Omental fat pad (tissue), 4 donors: ENCODE measurements at places on chromosomes 4 and X.

DNA sequence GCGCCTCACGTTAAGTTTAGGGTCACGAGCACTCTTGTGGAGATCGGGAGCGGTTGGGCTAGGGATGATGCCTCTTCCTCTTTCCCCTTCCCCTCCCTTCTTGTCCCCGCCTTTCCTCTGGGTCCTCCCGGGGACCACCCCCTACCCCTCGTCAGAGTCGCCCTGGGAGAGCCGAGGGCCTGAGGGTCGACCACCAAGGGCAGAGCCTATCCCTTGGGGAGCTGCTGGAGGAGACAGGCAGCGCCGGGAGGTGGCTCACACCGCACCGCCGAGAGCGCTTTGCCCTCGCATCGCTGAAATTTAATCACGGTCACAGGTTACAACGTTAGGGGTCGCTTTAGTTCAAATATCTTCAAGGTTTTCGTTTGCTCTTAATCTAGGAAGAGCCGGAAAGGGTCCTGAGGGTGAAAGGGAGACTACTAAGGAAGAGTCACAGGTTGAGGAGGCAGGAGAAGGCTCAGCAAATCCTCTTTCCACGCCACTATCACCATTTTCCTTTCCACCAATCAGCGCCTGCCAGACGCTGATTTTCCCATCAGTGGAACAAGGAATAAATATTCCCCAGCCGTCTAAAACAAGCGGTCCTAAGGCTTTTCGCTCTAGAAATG, 528 bp upstream of the SNCA start:
- no peak for DNase-seq

- DNase-seq = no peak
Observed at GRCh38 chr4:107616838-107617389, 103.1 kb downstream of the PAPSS1 start.

- DNase-seq = no peak
Observed at GRCh38 chrX:46547857-46548256, 2.6 kb upstream of the ZNF674 start.

GRCh38 chrX:100721328-100721727, 10.6 kb downstream of the SYTL4 start:
- DNase-seq = no peak

- no peak for DNase-seq
Observed at GRCh38 chr4:83603129-83603528, 67.2 kb downstream of the GPAT3 start.
